ENCODE measurements at places on chromosomes 5 and 9.
A peak's percentile ranks its signal among the peaks of the same experiment; 100 is the strongest.

GRCh38 chr9:34121996-34122395 is 4.5 kb downstream of the DCAF12 start:
- H3K27ac ChIP-seq, result no peak overlapping the region
- H3K4me3 ChIP-seq, result no peak overlapping the region
- peaks cover 58% of the 10 kb centered on the region for H3K36me3 ChIP-seq
- no peak for DNase-seq
- peaks cover 37% of the 10 kb centered on the region for H3K4me1 ChIP-seq
- no peaks in the 10 kb centered on the region for H3K27me3 ChIP-seq

DNA sequence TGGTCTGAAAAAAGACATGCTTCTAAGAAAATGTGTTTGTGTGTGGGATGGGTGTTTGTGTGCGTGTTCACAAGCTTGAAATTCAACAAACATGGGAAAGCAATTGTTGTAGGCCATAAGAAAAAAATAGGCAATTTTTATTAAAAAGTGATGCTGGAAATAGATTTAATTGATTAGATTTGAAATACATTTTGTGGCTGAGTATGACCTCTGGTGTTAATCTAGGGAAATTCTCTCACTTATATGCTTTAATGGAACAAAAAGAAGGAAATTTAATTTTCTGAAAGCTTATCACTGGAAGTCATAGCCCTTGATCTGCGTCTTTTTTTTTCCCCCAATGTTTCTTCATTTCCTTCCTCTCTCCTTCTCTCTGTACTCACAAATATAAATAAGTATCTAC is 3.5 kb upstream of the KCNN2 start:
- no peak for DNase-seq
- no peak overlapping the region for H3K4me3 ChIP-seq
- no peaks in the 10 kb centered on the region for H3K36me3 ChIP-seq
- peaks cover 2% of the 10 kb centered on the region for H3K4me1 ChIP-seq
- H3K27me3 ChIP-seq, result peaks cover 36% of the 10 kb centered on the region

DNA sequence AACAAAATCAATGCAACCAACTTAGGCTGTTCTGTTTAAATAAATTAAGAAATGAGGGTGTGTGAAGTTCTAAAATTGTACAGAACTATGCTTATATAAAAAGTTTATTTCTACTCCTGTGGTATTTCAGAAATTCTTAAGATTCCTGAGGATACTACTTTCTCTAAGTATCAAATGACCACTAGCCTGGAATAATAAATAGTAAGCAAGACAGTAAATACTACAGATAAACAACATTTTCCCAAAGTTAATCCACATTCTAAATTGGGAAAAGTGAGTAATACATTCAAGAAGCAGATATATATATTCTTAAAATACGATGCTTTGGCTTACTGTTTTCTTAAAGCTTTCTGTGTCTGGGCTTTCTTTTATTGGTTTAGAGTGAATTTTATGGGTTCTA is 29.5 kb downstream of the CCNH start:
- no peaks in the 10 kb centered on the region for H3K27me3 ChIP-seq
- H3K4me3 ChIP-seq, result no peak overlapping the region
- H3K4me1 ChIP-seq, result peaks cover 3% of the 10 kb centered on the region
- no peak for DNase-seq

DNA sequence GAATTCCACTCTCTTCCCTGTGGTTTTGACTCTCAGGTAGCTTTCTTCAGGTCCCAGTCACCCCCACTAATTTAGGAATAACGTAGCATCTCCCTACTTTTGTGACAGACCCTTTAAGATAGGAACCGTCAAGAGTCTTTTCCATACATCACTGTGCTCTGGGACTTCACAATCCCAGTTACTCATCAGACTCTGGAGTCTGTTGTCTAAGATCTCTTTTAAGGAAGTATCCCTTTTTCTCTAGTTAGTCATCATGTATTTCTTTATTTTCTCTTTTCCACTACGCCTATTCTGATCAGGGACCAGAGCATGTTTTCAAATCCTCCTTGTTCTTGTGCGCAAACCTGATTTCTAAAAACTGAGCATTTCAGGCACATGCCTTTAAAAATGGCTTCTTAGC is 143.0 kb downstream of the GOLPH3 start:
- no peak for DNase-seq
- H3K27me3 ChIP-seq, result no peaks in the 10 kb centered on the region
- H3K36me3 ChIP-seq, result no peaks in the 10 kb centered on the region
- no peak overlapping the region for H3K4me3 ChIP-seq
- no peak overlapping the region for H3K27ac ChIP-seq
- peaks cover 13% of the 10 kb centered on the region for H3K4me1 ChIP-seq

DNA sequence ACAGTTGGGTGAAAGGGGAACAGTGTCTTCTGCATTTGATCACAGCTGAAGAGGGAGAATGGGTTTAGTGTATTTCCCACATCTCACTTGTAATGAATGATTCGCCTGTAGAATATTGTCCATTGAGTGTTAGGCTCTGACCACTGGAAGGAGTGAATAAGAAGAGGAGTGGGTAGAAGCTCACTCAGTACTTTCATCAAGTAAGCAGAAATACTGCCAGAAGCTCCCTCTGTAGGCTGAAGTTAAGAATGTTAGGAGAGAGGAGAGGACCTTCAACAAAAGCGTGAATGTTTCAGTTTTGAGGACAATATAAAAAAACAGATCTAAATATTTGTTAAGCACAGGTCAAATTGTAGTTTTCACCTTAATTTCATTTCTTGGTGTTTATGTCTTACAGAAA is 27.5 kb downstream of the FSD1L start:
- H3K4me1 ChIP-seq, result no peaks in the 10 kb centered on the region
- DNase-seq, result no peak
- H3K27me3 ChIP-seq, result peaks cover 10% of the 10 kb centered on the region
- no peaks in the 10 kb centered on the region for H3K36me3 ChIP-seq
- H3K27ac ChIP-seq, result no peak overlapping the region

DNA sequence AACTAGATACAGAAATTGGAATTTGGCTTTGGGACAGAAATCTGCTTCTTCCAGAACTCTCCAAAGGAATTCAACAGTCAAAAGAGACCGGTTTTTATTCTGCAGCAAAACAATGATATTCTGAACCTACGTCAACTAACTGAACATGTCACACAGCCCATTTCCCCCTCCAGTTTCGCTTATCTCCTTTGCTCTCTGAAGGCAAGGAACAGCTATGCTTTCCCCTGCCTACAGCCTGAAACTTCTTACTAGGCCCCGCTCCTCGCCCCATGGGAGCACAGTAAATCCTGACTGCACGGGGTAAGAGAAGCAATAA is 488 bp downstream of the SKIC3 start:
- peak overlapping the region; percentile 93 for H3K4me3 ChIP-seq
- DNase-seq, result no peak
- peak overlapping the region; percentile 81 for H3K27ac ChIP-seq
- peaks cover 26% of the 10 kb centered on the region for H3K36me3 ChIP-seq

DNA sequence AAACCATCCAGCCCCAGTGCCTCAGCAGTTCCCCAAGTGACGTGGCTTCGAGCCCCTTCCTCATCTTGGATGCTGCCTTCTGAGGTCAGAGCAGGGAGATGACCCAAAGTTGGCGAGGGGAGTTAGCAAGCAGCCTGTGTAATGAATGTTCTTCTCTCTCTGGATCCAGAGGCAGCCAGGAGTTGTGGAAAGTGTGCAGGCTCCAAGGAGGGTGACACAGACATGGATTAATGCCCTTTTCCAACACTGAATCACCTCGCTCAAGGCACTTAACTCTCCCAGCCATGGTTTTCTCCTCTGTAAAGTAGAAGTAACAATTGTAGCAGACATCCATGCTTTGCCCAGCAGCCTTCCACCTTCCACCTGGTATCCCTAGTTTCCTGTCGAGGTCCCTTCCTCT is 64.6 kb upstream of the HAND1 start:
- no peak overlapping the region for H3K27ac ChIP-seq
- peaks cover 2% of the 10 kb centered on the region for H3K27me3 ChIP-seq
- no peaks in the 10 kb centered on the region for H3K4me1 ChIP-seq
- DNase-seq, result no peak

- no peaks in the 10 kb centered on the region for H3K36me3 ChIP-seq
- no peaks in the 10 kb centered on the region for H3K27me3 ChIP-seq
- H3K4me3 ChIP-seq, result no peak overlapping the region
- DNase-seq, result no peak
Observed at GRCh38 chr9:656926-657568, 184.4 kb upstream of the DMRT1 start.

DNA sequence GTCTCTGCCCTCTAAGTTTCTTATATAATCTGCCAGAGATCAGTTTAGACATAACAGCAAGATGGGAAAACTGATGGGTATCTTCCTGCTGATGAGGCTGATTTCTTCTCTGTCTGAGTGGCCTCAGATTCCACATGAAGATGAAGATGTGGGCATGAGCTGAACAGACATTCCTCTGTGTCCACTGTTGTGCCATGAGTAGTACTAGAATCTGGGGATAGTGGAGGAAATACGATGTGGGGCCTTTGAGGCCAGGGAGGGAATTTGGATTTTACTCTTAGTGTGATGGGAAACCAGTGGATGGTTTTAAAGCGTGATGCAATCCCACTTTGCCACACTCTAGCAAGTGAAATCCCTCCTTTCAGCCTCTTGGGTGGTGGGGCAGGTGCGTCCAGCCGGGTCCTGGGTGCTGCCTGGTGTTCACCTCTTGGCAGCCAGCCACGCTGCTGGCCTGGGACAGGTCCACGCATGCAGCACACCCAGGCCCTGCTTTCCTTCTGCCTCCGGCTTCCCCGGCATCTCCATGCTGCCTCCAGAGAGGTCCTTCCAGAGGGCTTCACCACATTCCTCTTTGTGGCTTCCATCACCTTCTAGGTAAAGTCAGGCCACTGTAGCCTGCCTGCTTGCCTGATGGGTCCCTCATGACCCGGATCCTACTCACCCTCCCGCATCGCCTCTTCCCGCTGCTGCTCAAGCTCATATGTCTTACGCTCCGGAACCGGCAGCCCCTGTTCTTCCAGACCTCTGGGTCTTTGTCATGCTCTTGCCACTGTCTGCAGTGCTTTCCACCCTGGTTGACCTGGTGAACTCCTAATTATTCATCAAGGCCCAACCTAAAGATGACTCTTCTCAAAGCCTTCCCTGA is 28.1 kb upstream of the SH3PXD2B start:
- DNase-seq, result no peak
- no peaks in the 10 kb centered on the region for H3K36me3 ChIP-seq
- no peak overlapping the region for H3K27ac ChIP-seq
- peaks cover 4% of the 10 kb centered on the region for H3K27me3 ChIP-seq

DNA sequence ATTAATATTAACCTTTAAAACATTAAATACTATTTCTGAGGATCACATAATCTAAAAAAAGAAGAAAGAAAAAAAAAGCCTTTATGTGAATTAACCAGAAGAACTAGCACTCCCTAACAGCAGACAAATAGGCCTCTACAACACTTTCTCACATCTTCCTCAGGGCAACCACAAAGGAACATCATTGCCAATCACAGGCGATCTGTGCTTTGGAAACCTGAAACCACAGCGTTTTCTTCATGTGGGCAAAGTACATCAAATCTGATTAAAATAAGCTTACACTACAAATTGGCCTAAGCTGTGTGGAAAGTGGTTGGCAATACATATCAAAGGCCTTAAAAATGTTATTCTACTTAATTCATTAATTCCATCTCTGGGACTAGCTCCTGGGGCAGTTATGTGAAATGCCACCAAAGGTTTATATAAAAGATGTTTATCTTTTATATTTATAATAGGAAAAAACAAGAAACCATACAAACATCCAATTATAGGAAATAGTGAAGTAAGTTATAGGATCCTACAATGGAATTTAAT is 184.8 kb upstream of the TBCA start:
- H3K27me3 ChIP-seq, result peaks cover 41% of the 10 kb centered on the region
- no peak for DNase-seq
- H3K4me3 ChIP-seq, result no peak overlapping the region
- H3K36me3 ChIP-seq, result no peaks in the 10 kb centered on the region

DNA sequence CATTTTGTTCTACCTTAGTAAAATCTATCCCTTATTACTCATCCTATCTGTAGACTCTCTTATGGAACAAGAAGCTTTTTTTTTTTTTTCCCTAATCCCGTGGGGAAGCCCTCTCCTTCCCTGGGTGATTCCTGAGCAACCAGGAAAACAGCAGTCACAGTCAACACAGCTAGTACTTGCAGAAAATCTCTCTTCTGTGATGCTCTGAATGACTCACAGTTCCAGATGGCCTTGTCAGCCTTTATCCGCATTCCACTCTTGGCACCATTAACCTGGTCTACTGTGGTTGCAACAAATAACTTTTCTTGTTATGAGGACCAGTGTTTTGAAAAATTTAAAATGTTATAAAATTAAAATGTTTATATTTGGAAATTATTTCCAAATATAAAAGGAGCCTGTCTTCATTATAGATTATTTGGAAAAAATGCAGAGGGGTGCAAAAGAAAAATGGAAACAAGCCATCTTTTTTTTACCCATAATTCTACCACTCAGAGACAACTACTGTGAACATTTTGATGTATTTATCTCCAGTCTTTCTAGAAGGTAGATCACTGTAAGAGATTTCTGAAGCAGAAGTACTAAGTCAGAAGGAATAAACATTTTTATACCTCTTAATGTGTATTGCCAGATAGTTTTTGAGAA is 486.7 kb downstream of the RAB3C start:
- H3K4me3 ChIP-seq, result no peak overlapping the region
- H3K27me3 ChIP-seq, result peaks cover 6% of the 10 kb centered on the region
- no peak overlapping the region for H3K27ac ChIP-seq
- no peak for DNase-seq
- peaks cover 3% of the 10 kb centered on the region for H3K36me3 ChIP-seq

DNA sequence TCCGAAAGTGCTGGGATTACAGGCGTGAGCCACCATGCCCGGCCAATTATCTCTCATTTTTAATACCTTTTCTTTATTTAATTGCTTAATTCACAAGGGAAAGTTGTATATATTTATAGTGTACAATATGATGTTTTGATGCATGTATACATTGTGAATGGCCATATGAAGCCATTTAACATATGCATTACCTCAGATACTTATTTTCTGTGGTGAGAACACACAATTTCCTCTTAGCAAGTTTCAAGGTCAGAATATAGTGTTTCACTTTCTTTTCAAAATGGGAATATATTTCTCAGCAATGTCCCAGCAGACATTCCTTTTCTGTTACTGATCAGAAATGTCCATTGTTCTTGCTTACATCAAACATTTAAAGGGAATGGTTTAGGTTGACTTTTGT is 1596.3 kb downstream of the MAT2B start:
- H3K27me3 ChIP-seq, result no peaks in the 10 kb centered on the region
- H3K27ac ChIP-seq, result no peak overlapping the region
- DNase-seq, result no peak
